ENCODE measurements at places on chromosomes 16 and 17.

DNA sequence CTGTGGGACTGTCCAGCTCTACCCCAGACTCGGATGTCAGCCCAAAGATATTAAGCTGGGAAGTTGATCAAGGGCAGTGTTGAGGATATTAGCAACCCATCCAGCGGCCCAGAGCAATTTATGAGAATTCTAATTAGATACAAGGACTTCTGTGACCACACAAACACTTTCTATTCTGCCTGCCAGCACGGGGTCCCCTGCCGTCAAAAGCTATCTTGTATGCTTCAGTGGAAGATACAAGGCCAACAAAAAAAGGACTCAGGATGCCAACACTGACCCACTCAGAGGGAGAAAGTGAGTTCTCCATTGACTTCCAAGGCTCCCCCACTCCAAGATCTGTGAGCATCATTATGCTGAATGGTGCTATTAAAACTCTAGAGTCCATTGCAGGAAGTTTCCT lies 390.7 kb downstream of the GRIN2A start:
- no peak for DNase-seq

DNA sequence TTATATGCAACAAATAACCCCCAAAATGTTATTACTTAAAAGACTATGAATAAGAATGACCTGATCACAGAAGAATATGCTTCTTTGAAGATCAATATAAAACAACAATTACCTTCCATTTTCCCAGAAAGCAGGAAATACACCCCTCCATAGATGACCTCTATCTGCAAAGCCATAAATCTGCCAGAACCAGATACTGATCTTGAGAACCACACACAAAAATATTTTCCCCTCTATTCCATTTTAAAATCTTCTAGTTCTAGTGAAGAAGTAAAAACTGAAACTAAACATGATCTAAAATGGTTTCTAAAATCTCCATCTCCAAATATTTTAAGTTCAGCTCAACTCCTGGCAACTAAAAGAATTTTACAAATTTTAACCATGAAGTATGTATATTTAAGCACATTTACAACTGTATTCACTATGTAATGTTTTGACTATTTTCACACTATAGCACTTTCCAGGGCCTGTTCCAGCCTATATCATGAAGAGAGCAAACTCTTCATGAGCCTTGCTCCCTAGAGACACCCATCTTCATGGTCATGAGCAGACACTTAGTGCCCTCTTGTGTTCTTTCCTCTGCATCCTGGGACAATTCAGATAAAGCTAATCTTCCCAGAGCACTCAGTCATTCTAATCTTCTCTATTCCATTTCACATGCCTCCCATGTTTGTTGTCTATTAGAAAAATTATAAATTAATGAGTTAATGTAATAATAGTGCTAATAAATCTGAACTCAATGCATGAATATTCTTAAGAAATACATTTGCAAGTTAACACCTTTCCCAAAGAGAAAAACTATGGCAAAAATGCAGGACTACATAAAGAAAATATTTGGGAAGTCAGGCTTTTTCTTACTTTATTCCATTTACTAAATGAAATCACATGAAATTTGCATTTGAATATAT lies 87.0 kb downstream of the HELZ start:
- peak; percentile 27 for DNase-seq

DNA sequence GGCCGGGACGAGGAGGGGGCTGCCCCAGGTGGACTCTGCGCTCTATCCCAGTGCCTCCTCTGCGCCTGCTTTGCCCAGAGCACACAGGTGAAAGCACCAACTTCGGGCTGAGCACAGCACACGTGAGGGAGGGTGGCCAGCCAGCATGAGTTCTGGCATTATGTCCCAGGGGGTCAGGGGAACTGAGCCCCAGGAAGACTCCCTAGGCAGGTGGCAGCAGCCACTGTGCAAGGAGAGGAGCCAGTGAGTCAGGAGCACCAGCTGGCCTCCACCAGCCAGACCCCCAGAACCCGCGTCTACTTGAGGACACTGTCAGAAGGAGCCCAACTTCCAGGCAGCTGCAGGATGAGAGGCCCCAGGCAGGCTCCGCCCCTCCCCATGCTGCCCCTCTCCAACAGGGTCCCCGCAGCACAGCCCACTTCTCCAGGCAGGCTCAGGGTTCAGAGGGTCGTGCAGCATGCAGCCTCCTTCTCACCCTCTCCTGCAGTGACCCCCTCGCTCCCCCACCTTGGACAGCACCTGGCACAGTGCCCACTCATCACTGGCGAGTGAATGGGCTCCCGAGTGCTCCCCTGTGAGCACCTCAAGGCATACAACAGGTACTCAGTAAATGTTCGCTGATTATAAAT lies 44.2 kb upstream of the RASD1 start:
- DNase-seq: no peak

DNA sequence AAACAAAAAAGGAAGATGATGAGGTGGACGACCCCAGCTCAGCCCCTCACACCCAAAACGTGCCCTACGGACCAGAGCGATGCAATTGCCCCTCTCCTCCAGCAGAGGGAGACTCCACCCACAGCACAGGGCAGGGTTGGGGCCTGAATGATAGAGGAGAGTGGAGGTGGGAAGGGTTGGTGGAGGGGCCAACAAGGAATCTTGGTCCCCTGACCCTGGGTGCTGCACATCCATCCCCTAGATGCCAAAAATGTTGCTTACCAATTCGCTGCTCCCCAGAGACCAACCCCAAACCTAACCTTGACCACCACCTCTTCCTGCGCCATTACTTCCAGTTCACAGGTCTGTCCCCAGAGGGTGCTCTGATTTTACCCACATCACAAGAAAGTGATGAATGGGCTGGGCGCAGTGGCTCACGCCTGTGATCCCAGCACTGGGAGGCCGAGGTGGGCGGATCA lies 12.9 kb downstream of the P2RX5 start:
- DNase-seq: no peak

- DNase-seq: no peak
Observed at GRCh38 chr17:29090750-29091605, 48.0 kb downstream of the PIPOX start.
